Stimulated activated CD8-positive, alpha-beta memory T cell treated with anti-CD3 and anti-CD28 coated beads, Interleukin-7, amount 100 ng/mL, for 24 hours (primary cell): ENCODE measurements at places on chromosomes 6 and 20.

GRCh38 chr6:149938571-149939355 lies 3.1 kb upstream of the ULBP2 start:
- DNase-seq = no peak

- DNase-seq = no peak
Observed at GRCh38 chr6:100475554-100476320, 11.0 kb upstream of the SIM1 start.

GRCh38 chr6:148345176-148345575 lies 2.5 kb downstream of the SASH1 start:
- no peak for DNase-seq

DNA sequence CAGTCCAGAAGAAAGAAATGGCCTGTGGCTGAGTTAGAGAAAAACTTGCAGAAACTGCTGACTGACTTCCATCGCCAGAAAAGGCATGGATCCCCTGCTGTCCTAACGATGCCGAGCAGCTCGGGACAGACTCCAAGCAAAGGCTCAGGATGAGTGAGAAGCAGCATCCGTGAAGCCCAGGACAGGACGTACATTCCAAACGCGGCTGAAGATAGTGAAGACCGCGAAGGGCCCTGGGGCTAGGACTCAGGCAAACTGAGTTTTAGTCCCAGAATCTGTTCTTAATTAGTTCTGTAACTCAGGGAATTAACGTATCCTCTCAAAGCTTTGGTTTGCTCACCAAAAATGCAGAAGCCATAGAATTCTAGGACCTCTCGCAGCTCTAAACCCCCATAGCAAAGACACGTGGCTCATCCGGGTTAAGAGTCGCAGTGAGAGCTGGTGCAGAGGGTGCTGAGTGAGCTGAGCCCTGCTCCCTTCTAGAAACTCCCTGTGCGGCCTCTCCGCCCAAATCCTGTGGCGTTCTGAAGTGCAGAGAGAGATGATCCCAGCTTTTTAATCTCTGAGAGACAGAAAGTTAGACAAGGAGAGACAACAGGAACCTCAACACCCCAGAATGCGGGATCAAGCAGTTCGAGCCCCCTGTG lies 132.9 kb upstream of the THBS2 start:
- DNase-seq = no peak

GRCh38 chr6:41167173-41167963 lies 4.5 kb upstream of the TREM2 start:
- no peak for DNase-seq
